Endothelial cell of umbilical vein (primary cell): ENCODE measurements at places on chromosomes 1 and 21. TPM values are rescaled to one million over a fixed set of nuclear protein-coding genes. Genes with fewer than 3 reads are reported as not detected.

- DNase-seq, result no peak
Observed at GRCh38 chr1:101178341-101178687, 58.5 kb upstream of the S1PR1 start.

DNA sequence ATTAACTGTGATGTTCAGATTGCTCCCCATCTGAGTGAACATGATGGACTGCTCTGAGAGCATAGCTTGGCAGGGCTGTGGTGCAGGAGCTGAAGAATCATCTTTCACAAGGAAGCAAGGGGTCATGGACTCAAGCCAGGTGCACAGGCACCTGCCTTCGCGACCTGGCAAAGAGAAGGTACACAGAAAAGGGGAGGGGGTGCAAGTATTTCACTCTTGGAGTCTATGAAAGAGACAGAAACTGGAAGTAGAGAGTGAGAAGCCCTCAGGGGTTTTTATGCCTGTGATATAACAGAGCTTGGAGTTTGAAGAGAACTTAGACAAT is 232.6 kb upstream of the PLXNA2 start:
- no peak for DNase-seq

GRCh38 chr1:39406533-39407450 is 84.6 kb upstream of the BMP8A start:
- peak; percentile 37 for DNase-seq

- DNase-seq, result no peak
Observed at GRCh38 chr1:22228505-22228911, 85.6 kb upstream of the WNT4 start.

GRCh38 chr1:204514828-204515227 is 1.4 kb upstream of the MDM4 start:
- DNase-seq, result no peak

DNA sequence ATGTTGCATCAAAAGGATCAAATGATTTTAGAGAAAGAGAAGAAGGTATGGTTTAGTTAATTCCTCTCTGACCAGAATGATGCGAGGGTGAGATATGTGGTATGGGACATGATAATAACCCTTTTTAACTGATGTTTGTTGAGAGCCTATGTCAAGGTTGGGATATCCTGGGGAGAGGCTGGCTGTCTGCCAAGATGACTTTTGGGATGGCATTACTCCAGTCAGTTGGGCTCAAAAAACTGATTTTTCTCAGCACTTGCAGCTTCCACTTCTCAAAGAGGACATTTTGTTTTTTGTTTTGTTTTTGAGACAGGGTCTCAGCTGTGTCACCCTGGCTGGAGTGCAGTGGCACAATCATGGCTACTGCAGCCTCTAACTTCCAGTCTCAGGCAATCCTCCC is 17.7 kb upstream of the STX12 start:
- DNase-seq, result no peak

DNA sequence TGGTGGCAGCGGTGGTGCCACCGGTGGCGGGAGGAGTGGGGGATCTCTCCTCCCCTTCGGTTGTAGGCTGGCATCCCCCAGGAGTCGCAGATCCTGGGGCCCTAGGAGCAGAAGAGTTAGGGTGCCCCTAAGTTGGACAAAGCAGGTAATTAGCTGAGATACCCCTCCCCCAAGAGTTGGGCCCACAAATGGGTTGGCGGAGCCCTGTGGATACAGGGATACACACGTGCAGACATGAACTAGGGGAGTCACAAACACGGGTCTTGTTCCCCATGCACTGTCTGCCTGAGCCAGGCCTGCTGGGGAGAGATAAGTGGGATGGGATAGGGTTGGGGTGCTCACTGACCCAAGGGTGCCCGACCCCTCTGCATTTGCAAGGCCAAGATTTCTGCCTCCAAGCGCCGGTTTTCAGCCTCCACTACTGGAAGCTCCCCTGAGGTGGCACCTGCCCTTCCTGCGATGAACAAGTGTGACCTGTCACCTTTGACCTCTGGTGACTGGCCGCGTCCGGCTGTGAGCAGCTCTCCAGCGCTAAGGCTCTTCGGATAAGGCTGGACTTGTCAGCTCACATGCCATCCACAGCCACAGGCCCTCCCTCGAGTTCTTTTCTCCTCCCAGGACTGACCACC is 1.8 kb downstream of the CCDC17 start:
- no peak for DNase-seq

DNA sequence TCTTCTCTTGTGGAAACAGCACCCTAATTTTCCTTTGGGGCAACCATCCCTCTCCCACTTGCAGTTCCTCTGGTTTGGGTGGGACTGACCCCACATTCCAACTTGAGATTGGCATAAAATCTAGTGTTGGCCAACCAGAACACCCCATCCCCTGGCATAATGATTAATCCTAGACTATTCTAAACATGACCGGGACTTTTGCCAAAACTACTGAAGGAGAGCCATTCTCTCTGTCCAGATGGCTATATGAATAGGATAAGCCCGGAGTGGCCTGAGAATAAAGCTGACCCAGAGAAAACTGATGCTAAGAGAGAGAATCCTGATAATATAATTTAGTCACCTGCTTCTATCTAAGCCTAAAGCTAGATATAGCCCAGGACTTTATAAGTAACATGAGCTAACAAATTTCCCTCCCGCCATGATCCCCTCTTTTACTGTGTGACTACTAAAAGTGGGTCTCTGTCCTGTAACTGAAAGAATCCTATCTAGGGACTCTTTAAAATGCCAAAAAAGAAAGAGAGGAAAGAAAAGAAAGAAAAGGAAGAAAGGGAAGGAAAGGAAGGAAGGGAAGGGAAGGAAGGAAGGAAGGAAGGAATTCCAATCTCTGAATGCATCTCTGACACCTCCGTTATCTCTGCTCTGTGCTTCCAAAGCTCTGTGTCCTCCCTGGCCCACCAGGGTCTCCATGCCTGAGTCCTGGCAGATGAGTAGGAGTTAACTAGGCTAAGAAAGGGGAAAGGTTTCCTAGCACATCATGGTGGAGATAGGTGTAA is 28.0 kb upstream of the NRDC start:
- no peak for DNase-seq

GRCh38 chr1:212700223-212700891 is 717 bp upstream of the BATF3 start:
- DNase-seq, result no peak

DNA sequence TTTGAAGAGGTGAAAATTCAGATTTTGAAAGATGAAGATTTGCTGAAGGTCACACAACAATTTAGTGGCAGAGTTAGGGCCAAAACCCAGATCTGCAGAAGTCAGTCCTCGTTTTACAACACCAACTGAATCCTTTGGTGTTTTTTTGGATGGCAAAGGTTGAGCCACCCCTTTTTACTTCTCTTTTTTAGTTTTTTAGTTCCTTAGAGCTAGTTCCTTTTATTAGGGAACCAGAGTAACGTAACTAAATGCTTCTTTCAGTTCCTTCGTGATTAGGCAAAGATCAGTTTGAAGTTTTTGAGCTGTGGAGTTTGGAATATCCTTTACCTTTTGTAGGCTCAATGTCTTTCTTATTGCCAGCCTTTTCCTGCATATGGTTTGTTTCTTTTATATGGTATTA is 67.9 kb upstream of the ARID1A start:
- no peak for DNase-seq

GRCh38 chr1:245475126-245475525 is 320.3 kb downstream of the KIF26B start:
- DNase-seq, result no peak

Gene DNM3
- 2.5 and 3.6 TPM in 2 replicates for total RNA-seq
